Endodermal cell (in vitro differentiated cells): ENCODE measurements at places on chromosomes 3 and 15. TPM values are rescaled to one million over a fixed set of nuclear protein-coding genes. Genes with fewer than 3 reads are reported as not detected.

CYP1A2 gene
- total RNA-seq = not detected in 3 replicates

TEX9 gene
- total RNA-seq = 8.2 and 10.2 TPM in 2 replicates

THPO gene
- total RNA-seq = 0.93 and 1.4 TPM in 2 replicates

IQCH gene
- 5.7 and 6.2 TPM in 2 replicates for total RNA-seq

DNA sequence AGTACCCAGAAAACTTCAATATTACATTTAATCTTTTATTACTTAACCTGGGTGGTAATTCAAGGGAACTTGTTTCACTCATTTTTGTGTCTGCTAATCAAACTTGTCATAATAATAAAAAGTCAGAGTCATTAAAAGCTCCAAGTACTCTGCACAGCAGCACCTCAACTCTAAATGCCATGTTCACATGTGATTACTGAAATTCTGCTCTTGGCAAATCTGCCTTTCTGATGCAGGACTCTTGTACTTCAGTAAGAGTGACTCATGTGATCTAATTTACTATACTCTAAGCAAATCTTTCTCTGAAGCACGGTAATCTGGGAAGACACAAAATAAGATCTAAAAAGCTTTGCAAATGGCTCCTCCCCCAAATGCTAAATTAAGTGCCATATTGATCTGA is 6.4 kb downstream of the ROBO1 start:
- DNase-seq = no peak
